NCI-H146 (cell line): ENCODE measurements at places on chromosomes 2 and 18.

GRCh38 chr2:154125891-154126290, 254.2 kb downstream of the GALNT13 start:
- DNase-seq, result no peak

GRCh38 chr18:40365526-40365925, 1589.5 kb upstream of the PIK3C3 start:
- no peak for DNase-seq

- DNase-seq, result no peak
Observed at GRCh38 chr2:143835481-143835880, 684.4 kb downstream of the ZEB2 start.

DNA sequence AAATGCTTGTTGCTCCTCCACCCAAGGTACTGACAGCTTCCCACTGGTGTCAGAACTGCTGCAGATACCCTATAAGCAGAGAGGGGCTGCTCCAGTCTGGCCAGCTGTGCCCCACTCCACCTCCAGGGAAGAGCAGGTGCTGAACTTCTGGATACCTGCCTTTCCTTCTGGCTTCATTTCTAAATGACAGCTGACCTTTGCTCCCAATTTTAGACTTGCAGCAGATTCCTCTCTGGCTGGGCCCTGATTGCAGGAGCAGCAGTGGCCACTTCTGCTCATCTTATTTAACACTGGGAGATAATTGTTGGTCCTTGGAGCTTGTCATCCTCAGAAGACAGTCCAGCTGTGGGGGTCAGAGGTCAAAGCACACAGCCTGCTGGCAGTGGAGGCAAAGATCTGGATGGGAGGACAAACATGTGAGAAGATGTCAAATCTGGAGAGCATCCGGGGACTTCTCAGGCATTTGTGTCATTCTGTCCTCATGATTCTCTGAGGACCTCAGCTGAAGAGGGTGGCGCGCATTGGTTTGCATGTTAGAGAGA, 38.9 kb downstream of the SETBP1 start:
- DNase-seq, result peak; percentile 21

DNA sequence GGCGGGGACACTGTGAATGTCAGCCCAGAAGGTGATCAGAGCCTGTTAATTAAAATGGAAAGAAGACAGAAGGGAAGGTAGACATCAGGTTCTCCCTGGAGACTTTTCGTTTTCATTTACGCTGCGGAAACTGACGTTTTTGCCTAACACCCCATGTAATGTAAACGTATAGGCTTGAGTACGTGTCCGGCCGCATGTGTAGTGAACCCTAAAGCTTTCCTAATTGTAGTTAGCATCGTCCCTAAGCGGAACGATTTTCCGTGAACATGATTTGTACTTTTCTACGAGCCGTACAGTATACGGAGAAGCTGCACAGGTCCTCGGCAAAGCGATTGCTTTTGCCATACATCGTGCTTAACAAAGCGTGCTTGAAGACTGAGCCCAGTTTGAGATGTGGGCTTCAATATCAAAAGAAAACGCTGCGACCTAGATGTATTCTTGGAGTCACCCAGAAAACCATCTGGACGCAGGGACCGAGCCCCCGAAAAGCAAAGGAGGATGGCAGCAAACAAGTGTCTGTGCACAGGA, 284 bp downstream of the TIMM21 start:
- no peak for DNase-seq

DNA sequence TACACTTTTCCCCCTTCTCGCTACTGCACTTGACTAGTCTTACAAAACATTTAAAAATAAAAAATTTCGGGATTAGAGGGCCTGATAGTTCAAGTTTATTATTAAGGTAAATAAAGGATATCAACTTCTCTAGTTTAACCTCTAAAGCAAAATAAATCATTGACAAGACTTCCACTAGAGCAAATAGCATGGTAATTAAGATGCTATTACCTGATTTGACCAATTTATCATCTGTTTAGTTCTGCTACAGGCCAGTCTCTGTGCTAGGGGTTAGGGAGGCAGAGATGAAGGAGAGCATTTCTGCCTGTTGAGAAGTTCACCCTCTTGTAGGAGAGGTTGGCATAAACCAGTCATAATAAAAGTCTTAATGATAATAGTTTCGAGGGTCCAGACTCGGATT, 34.0 kb downstream of the RHOB start:
- no peak for DNase-seq

DNA sequence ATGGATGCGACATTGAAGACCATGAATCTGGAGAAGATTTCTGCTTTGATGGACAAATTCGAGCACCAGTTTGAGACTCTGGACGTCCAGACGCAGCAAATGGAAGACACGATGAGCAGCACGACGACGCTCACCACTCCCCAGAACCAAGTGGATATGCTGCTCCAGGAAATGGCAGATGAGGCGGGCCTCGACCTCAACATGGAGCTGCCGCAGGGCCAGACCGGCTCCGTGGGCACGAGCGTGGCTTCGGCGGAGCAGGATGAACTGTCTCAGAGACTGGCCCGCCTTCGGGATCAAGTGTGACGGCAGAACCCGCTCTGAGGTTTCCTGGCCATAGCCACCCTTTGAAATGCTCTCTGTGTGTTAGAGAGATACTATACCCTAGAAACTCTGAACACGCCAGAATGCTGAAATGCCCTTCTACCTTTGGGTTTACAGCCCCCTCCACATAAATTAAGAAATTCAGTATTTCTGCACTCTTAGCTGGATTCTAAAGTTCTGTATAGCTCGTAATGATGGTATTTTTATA, 659 bp downstream of the CHMP1B start:
- peak; percentile 71 for DNase-seq

GRCh38 chr18:79862562-79862961, 64.8 kb downstream of the KCNG2 start:
- DNase-seq, result no peak

DNA sequence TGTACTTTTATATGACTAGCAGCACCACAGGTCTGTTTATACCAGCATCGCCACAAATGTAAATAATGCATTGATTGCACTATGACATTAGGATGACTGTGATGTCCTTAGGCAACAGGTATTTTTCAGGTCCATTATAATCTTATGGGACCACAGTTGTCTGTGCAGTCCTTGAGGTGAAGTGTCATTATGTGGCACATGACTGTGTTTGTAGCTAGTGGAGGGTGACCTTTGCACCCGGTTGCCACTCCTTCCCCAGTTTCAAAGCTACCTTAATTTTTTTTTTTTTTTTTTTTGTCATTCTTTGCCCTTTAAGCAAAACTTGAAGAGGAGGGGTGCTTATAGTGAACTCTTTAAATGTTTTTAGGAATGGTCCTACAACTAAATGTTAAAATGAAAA, 386.4 kb downstream of the THSD7B start:
- no peak for DNase-seq

DNA sequence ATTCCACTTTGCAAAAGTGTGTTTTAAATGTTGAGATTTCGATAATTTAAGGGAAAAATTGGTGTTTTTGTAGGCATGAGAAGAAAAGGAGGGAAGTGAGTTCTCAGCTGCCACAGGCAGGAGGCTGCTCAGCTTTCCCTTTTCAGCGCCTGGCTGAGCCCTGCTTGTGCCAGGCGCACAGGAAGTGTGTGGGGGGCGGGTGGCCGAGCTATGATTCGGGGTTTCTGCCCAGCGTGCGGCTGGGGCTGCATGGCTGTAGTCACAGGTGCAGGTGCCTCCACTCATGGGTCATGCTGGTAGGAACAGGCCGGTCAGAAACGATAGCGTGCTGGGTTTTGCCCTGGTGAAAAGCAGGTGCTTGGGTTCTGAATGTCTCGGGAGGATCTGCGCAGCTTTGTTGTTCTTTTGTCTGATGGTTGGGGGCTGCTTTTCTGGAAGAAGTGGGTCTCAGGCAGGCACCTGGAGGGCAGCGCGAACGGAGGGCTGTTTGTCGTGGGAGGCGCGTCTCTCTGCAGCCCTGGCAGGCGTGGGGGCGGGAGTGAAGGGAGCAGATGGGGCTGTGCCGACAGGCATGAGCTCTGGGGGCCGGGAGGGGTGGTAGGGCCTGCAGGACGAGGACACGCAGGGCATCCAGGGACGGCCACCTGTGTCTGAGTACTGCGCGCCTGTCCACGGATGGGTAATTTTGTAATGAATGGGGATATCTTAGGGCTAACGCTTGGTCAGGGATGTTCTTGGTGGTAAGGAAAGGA, 2.1 kb downstream of the KCNG2 start:
- no peak for DNase-seq

DNA sequence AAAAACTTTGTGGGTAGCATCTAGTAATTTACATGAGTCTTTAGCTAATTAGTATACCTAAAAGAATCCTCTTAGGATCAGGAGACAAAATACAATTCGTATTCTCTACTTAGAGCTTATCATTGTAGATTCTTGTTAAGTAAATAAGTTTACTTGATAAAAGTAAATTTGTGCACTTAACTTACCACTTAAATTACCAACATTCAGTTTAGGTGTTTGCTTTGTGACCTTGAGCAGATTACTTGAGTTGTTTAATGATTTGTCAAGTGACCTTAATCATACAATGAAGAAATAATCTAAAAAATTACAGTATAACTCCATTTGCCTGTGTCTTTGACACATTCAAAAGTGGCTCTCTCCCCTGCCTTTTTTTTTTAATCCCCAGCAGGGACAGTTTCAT, 67.2 kb upstream of the UBXN4 start:
- DNase-seq, result no peak

DNA sequence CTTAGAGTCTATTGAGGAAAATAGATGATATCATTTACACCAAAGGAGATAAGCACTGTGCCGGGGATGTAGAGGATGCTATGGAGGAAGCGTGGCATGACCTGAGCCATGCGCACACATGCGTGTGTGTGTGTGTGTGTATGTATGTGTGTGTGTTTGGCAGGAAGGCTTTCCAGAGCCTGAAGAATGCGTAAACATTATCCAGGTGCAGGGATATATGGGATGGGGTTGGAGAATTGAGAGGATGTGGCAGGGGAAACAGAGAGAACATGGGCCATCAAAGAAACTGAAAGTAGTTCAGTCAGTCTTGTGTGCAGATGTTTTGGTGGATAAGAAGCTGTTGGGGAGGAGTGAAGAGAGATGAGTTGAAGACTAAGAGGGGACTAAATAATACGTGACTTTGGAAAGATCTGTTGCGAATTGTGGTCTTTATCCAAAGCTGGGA, 9.3 kb upstream of the STAT1 start:
- DNase-seq, result no peak

DNA sequence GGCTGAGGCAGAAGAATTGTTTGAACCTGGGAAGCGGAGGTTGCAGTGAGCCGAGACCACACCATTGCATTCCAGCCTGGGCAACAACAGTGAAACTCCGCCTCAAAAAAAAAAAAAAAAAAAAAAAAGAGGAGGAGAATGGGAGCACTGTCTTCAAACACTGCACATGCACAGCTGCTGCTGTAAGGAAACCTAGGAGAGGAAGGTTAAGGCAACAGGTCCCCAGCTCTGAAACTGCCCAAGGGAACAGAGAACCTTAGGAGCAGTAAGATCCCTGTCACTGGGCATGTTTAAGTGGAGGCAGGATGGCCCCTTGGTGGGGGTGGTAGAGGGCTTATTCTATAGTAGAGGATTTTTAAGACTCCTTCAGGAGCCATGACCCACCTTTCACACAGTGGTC, 111.2 kb downstream of the CLIP4 start:
- DNase-seq, result no peak

GRCh38 chr2:4464634-4465266, 761.4 kb downstream of the DCDC2C start:
- DNase-seq, result no peak

GRCh38 chr2:150144546-150145298, 342.7 kb downstream of the RND3 start:
- no peak for DNase-seq

- no peak for DNase-seq
Observed at GRCh38 chr18:75418293-75419005, 9.1 kb downstream of the SMIM21 start.

GRCh38 chr2:608711-609110, 68.5 kb downstream of the TMEM18 start:
- no peak for DNase-seq

DNA sequence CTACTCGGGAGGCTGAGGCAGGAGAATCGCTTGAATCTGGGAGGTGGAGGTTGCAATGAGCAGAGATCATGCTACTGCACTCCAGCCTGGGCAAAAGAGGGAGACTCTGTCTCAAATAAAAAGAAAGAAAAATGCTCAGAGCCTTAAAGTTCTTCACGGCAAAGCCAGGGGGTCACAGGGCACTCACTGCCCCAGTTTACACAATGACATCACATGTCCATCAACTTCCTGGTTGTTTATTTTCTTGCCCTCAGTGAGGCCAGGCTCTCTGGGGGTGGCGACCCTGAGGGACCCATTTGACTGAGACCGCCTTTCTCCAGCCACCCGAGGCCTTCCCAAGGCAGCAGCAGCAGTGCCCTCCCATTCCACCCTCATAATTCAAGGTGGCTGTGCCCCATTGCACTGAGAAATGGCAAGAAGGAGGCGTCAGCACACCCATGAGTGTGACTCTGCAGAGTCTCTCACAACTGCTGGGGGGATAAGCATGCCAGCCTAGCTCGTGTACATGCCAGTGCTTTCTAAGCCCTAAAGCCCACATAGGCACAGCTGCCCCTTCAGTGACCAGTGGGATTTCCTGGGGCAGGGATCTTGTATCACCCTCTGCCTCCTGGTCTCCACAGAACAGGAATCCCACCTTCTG, 50.0 kb downstream of the SFXN5 start:
- DNase-seq, result no peak

- no peak for DNase-seq
Observed at GRCh38 chr2:207308519-207309224, 142.9 kb upstream of the KLF7 start.

GRCh38 chr2:223944166-223944702, 901 bp downstream of the WDFY1 start:
- peak; percentile 8 for DNase-seq

GRCh38 chr18:12399231-12399630, 8.5 kb upstream of the PRELID3A start:
- DNase-seq, result no peak

- no peak for DNase-seq
Observed at GRCh38 chr2:145961846-145962245, 1441.9 kb upstream of the ZEB2 start.

GRCh38 chr2:127776122-127776780, 34.7 kb downstream of the WDR33 start:
- no peak for DNase-seq

- no peak for DNase-seq
Observed at GRCh38 chr2:218895759-218896500, 15.3 kb downstream of the WNT10A start.

DNA sequence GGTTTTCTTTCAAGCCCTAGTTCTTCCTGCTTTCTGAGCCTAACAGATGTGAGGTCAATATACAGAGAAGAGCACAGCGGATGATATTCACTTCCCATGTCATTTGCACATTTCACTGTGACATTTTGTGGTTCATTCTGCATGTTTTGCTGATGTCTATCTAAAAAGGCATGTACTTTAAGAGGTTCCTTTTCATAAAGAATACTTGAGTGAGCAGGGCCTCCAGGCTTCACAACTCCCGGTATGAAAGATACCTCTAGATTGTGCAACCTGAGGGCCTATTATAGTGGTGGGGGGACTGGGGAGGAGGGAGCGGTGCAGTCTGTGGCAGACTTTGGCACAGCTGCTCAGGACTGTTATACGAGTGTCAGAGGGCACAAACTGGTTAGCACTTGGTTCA, 54.6 kb downstream of the CPO start:
- DNase-seq, result no peak

- DNase-seq, result peak; percentile 72
Observed at GRCh38 chr2:138090330-138090729, 126.1 kb downstream of the HNMT start.
